ENCODE measurements at places on chromosomes 12 and 14. TPM values are rescaled to one million over a fixed set of nuclear protein-coding genes. Genes with fewer than 3 reads are reported as not detected.

GRCh38 chr12:65566751-65567150 lies 257.5 kb upstream of the HMGA2 start:
- no peak for DNase-seq

- DNase-seq: no peak
Measured at GRCh38 chr12:42196723-42197603, 41.1 kb downstream of the YAF2 start.

- DNase-seq: no peak
Measured at GRCh38 chr12:128383357-128383937, 116.5 kb downstream of the TMEM132C start.

DNA sequence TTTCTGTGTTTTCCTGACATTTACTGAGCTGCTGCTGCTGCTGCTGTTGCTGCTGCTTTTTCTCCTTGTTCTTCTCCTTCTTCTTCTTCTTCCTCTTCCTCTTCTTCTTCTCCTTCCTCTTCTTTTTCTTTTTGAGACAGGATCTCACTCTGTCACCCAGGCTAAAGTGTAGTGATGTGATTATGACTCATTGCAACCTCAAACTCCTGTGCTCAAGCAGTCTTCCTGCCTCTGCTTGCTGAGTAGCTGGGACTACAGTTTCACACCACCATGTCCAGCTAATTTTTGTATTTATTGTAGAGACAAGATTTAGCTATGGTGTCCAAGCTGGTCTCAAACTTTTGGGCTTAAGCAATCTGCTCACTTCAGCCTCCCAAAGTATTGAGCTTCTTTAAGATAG lies 95.8 kb downstream of the TMTC3 start:
- no peak for DNase-seq

- DNase-seq: no peak
Measured at GRCh38 chr14:75933712-75934296, 48.0 kb downstream of the TGFB3 start.

GRCh38 chr14:33510063-33510481 lies 440.8 kb downstream of the EGLN3 start:
- DNase-seq: no peak

GRCh38 chr12:54040148-54040494 lies 7.3 kb downstream of the HOXC5 start:
- no peak for DNase-seq

DNA sequence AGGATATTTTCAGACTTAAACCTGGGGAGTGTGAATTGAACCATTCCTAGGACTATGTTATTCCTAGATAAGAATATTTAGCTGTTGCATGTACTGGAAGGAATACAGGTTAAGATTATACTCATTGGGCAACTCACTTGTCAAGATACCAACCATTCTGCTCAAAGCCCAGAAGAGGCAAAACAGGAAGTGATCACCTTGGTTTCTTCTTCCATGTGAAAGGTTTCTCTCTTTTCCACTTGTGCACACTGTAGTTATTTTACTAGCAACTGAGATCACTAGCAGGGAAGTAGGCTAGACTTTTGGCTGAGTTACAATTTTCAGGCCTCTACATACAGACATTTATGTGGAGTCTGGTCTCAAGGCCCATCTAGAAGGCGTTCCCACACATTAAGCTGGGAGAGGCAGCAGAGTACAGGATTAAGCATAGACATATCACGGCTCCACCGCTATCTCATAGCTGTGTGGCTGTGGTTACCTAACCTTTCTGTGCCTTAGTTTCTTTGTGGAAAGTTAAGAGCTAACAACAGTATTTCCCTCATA lies 83.9 kb upstream of the FERMT2 start:
- no peak for DNase-seq

- DNase-seq: no peak
Measured at GRCh38 chr12:110004598-110004997, 5.4 kb downstream of the ANKRD13A start.

DNA sequence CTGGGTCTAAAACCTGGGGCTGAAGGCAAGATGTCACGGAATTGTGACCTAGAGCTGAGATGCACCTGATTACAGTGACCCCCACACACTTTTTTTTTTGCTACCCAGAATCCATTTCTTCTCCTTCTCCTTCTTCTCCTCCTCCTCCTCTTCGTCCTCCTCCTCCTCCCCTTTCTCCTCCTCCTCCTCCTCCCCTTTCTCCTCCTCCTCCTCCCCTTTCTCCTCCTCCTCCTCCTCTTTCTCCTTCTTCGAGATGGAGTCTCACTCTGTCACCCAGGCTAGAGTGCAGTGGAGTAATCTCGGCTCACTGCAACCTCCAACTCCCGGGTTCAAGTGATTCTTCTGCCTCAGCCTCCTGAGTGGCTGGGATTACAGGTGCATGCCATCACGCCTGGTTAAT lies 19.4 kb upstream of the FLVCR2 start:
- no peak for DNase-seq

DNA sequence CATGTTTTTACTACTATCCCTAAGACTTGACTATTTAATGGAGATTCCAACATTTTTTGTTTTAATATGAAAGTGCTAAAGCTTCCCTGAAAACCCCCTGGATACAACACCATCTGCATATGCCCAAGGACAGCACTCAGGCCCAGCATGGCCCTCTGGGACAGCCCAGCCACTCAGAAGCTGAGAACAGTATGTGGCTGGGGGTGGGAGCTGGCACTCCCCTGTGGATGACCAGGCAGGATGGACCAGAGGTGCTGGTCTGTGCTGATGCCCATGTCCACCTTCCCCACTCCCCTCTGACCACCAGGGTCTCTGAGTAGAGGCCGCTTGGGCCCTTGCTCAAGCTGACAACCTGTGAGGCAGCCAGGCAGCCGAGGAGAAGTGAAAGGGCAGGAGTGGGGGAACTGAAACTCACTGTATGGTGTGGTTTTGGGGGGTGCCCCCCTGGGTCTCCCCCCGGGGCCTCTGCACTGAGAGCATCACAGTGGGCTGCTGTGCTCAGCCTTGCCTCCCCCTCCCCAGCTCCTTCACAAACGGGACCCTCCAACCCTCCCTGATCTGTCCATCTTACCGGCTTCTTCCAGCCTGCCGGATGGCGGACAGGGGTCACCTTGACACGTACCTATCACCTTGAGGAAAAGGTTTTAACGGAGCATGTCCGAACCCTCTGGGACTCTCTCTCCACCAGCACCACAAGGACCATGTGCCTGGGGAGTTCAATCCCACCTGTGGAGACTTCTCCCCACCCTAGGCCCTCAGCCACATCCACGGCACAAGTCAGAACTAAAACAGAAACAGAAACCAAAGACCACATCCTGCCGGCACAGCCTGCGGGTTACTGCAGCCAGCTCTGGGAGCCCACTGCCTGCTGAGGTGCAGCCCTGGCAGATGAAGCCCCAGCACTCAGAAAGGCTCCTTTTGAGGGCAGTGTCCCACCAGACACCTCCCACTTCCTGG lies at the start of gene TMEM229B:
TSS of gene TMEM229B (minus strand) at position 785 of the 957 bp plus-strand sequence. CDS start 14,798 bp downstream, outside the sequence.
- no peak for DNase-seq

DNA sequence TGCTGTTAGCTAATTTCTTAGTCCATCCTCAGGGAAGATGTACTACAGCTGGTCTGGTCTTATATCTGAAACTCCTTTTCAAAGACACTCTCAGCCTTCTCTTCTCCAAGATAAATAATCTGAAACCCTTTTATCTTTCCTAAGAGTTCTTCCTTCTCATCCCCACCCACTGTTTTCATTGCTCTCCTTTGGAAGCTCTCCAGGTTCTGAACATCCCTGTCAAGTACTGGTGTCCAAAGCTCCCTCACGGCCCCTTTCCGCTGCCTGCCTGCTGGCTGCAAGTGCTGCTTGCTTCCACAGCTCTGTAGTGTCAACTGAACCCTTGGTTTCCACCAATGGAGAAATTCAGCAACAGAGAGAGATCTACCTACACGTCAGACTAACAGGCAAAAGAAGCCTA lies 6.6 kb upstream of the SLC6A13 start:
- no peak for DNase-seq

ITGA7 gene
- 747 TPM for total RNA-seq

GPR84 gene
- total RNA-seq: 1.9 TPM

RIPK3 gene
- 8.0 TPM for total RNA-seq

ERG28 gene
- 10.4 TPM for total RNA-seq

TSPAN19 gene
- not detected for total RNA-seq

ZFYVE26 gene
- total RNA-seq: 21.9 TPM

APOLD1 gene
- total RNA-seq: 94.0 TPM
